ENCODE measurements at places on chromosomes 16 and 17. TPM values are rescaled to one million over a fixed set of nuclear protein-coding genes. Genes with fewer than 3 reads are reported as not detected.

DNA sequence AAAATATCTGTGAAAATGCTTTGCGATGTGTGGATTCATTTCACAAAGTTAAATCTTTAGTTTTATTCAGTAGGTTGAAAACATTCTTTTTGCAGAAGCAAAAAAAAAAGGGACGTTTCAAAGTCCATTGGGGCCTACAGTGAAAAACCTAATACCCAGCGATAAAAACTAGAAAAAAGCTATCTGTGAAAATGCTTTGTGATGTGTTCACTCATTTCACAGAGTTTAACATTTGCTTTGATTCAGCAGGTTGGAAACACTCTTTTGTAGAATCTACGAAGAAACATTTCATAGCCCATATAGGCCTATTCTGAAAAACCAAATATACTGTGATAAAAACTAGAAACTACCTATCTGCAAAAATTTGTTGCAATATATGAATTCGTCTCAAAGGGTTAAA, 113.6 kb upstream of the WSB1 start:
- DNase-seq: no peak

- DNase-seq: no peak
Measured at GRCh38 chr16:81480606-81481206, 36.1 kb downstream of the CMIP start.

UTS2R gene
- total RNA-seq: not detected

DNA sequence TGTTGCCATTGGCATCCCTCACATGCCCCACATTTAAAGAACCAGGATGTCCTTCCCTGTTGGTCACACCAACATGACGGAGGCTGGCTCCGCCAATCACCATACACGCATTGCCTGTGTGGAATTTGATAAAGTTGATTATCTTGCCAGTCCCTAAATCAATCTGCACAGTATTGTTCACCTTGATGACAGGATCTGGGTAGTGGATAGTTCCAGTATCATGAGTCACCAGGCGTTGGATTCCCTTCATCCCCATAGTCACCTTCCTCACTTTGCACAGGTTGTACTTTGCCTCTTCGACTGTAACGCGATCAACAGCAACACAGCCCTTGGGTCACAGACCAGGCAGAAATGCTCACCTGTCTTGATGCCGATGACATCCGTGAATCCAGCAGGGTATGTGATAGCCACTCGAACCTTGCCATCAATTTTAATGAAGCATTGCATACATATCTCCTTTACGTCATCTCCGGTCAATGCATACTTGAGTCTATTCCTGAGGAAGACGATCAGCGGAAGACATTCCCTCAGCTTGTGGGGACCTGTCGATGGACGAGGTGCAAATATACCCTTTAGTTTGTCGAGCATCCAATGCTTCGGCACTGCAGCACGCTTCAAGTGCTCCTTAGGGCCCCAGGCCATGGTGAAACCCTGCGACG, 14.2 kb downstream of the CTRB2 start:
- DNase-seq: no peak

DNA sequence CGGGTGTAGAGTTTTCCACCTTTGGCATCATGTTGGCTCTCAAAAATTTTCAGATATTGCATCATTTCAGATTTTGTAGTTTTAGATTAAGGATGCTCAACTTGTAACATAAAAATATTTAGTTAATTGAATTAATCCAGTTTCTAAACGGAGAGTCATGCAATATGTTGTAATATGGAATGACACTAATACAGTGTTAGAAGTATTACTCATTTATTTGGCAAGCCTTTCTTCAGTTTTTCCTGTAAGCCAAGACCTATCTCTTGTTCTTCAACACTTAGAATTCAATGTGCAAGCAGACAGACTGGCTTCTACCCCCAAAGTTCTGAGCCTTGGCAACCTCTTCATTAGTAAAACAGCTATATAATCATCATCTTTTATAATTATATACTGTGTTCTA, 985.0 kb upstream of the GOT2 start:
- no peak for DNase-seq

TNFAIP1 gene
- total RNA-seq: 27.3 TPM

DNA sequence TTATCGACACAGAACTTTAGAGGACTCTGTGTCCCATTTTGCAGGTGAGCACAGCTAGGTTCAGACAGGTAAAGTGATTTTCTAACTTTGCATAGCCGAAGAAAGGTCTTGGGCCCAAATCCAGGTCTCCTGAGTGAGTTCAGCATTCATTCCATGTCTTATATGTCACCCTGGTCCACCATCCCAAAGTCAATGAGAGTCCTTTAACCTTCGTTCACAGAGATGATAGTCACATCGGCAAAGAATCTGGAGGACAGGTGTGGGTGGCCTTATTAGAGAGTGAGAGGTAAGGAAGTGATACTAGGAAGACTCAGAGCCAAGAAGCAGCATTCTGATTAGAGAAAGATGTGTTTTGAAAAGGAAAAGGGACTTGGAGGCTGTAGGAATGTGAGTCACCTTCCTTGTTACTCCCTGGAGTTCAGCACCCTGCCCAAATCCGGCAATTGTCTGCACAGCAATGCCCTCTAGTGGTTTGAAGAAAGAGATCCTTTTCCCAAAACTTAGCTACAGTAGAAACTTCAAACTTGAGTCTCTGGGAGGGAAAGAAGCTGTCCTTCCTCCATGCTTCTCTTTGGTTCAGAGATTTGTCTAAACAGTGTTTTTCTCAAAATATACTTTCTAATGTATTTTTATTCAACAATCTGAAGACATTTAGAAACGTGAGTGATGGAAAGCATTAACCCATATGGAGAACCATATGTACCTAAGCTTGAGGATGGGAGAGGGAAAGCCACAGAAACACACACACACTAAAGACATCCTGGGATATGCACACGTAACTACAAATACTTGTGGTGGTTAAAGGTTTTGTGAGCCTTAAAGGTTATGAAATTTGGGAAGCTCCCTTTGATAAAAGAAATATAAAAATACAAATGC, 96.4 kb upstream of the SHISA6 start:
- no peak for DNase-seq

IGSF6 gene
- total RNA-seq: 0.14 TPM

CRYBA1 gene
- not detected for total RNA-seq

GRCh38 chr16:66520406-66521170, 29.3 kb downstream of the TK2 start:
- DNase-seq: peak; percentile 36

AGRP gene
- total RNA-seq: not detected

- DNase-seq: no peak
Measured at GRCh38 chr16:11470676-11471415, 115.9 kb downstream of the LITAF start.

GRCh38 chr17:82327289-82327688, 6.3 kb downstream of the SECTM1 start:
- DNase-seq: no peak

NF1 gene
- total RNA-seq: 26.5 TPM

DNA sequence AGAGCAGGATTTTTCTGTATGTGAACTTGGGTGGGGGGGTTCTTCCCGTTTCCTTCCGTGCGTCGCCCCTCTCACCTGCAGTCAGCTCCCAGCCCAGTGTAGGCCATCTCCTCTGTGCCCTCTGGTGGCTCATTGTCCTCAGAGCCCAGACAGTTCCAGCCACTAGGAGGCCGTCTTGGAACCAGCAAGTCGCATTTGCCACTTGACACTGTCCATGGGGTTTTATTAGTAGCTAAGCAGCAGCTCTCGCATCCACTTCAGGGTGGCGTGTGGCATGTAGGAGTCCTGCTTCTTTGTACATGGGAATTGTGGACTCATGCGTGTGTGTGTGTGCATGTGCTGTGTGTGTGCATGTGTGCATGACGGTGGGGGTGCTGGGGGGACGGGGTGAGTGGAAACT, 74.0 kb downstream of the SEC14L1 start:
- DNase-seq: peak; percentile 38

GRCh38 chr17:73760439-73760758, 116.2 kb upstream of the SDK2 start:
- DNase-seq: peak; percentile 10

- DNase-seq: no peak
Measured at GRCh38 chr17:46960152-46960551, 18.9 kb downstream of the RPRML start.

DNA sequence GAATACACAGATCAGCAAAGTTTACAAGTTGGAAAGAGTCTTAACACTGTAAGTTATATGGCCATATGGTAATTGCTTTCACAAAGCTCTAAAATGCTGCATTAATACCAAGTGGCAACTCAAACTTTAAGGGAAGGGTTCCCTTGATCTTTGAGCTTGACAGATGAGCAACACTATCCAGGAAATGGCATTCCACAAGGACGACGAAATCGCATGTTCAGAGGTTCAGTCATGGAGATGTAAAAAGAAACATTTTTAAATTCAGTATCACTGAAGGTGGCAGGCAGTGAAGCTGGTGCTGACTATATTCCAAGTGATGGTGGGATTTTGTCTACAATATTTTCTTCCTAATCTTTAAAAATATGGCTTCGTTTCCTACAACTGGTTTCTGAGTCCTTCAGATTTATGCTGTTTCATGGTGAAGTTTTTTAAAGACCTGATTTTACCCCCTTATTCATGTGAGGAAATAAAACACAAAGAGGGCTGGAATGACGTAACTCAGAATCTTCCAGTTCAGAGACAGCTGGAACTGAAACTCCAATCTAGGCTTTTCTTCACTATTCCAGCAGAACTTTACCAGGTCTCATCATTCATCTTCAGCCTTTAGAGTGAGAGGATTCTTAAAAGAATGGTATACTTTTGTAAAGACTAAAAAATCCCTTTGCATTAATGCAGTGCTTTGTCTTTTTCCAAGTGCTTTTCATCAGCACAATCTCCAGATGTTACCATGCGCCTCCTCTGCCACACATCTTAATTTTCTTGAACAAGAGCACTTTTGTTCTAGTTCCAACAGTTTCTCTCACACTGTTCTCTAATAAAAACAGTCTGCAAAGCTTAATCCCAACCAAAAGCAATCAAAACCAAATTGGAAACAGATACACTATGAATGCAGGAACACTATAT, 20.2 kb downstream of the CHCT1 start:
- no peak for DNase-seq

DNA sequence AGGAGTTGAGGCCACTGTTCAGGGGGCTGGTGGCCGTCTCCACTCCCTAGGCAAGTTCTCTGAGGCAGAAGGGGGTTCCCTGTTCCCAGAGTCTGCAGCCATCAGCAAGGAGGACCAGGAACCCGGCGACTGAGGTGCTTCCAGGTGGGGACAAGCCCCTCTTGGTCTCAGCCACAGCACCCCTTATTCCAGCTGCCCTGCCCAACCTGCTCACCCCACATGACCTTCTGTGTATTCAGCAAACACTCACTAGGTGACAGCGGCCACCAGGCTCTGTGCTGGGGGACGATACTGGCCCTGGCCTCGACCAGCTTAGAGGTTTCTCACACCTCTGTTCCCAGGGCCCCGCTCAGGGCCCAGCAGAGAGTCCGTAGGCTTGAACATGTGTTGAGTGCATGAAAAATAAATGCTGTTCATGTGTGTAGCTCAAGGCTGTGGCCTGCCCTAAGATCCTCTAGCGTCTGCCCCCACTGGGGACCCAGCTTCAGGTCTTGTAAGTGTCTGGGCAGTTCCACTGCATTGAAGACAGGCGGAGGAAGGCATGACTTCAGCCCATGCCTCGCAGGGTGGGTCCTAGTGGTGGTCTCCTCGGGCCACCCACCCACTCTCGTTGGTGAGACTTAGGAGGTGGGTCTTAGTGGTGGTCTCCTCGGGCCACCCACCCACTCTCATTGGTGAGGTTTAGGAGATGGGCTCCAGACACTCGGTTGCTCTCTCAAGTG, 44.2 kb downstream of the NT5M start:
- no peak for DNase-seq

- peak; percentile 60 for DNase-seq
Measured at GRCh38 chr17:38674014-38674748, 576 bp downstream of the EPOP start.

DNA sequence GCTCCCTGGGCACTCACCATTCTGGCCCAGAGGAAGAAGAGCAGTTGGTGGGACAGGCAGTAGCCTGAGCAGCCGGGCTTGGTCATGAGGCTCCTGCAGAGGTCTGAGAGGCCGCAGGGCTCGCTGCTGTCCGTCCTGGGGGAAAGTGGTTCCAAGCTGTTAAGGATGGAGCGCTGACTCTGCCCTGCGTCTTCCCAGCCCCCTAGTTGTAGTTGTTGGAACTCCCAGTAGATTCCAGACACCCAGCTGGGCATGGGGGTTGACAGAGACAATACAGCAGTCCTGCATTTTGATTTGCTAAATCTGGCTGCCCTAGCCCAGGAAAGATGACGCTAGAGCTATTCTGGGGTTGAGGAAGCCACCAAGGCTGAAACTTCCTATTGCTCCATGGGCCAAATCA, 7.3 kb downstream of the C16orf89 start:
- DNase-seq: no peak

ASGR1 gene
- 1.2 TPM for total RNA-seq

P2RX5 gene
- total RNA-seq: 37.6 TPM

DNA sequence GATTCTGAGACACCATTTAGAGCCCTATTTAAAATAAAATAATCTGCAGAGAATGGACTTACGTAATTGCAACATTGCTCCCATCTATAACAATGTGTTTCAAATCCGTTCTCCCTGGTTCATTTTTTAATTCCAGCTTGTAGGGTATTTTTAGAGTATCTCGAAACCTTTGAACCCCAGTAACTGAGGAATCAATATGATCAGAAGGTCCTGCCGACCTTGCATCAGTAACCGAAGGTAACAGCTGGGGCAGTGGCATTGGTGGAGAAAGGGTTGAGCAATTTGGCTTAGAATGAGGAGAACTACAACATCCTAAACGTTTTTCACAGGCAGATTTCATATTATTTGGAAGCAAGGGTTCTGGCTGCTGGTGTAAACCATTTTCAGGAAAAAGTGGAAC, 49.3 kb downstream of the N4BP1 start:
- DNase-seq: no peak

GRCh38 chr17:52120465-52120864, 38.0 kb downstream of the CA10 start:
- no peak for DNase-seq

DOC2B gene
- 0.02 TPM for total RNA-seq

DNA sequence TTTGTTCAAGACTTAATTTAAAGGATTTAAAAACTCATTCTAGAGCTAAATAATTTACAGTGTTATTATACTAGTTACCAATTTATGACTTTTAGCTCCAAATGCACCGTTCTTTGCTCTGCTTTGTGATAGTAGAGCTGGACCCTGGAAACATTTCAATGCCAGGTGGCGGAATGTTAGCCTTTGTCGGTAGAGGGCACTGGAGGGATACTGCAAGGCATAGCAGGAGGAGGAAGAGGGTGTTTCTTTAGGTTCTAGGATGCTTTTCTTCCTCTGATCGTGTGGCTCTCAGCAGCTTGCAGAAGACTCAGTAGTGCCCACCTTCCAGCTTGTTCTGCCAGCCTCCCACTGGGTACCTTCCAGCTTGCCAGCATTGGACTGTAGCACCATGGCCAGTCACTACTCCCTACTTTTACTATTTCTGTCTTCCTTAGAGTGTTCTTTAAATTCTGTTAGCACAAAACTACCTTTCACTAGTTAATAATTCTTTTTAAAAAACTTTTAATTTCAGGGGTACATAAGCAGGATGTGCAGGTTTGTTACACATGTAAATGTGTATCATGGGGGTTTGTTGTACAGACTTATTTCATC, 325.3 kb downstream of the UTP18 start:
- peak; percentile 12 for DNase-seq

KIF1C gene
- total RNA-seq: 43.9 TPM

G6PC1 gene
- total RNA-seq: not detected
